ENCODE measurements at places on chromosomes 6 and 20.

DNA sequence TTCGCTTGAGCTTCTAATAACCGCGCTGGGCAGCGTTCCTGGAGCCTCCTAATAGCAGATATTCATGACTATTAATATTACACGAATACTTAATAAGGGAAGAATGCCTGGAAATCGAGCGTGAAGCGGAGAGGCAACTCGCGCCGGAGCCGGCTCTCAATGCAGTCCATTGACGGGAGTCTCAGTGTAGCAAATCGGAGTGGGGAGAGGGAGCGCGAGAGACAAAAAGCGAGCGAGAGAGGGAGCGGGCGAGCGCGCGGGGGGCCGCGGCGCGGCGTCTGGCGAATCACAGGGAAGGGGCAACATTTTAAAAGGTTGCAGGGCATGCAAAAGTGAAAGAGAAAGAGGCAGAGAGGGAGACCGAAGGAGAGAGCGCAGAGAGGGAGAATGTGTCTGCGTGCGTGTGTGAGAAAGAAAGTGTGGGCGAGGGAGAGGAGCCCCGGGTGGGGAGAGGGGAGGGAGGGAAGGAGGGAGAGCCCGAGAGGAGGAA is 2.9 kb downstream of the TFAP2A start:
- no peak for DNase-seq

DNA sequence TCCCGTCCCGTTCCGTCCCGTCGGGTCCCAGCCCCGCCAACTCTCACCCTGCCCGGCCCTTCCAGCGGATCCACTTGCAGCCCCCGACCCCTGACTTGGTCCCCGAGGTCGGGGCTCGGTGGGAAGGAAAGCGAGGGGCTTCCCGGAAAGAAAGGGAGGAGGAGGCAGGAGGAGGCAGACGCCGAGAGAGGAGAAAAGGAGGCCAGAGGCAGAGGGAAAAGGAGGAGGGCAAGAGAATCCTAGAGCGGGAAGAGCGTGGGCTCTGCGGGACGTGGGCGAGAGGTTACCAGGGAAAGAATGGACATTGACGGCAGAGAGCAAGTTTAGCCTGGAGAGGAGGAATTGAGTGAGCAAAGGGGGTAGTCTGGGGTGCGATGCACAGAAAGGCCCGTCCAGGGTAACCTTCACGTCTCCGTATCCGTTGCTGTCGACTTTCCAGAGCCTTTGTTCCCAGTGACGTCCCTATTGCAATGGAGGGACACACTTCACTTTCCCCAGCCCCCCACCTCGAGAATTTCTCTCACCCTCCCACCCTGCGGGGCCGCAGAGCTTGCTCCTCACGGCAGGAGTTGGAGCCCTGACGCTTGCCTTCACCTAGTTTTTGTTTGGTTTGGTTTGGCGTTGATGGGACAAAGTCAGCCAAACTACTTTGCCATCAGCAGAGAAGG is 477 bp upstream of the MOXD1 start:
- no peak for DNase-seq

GRCh38 chr6:161171207-161171606 is 102.7 kb downstream of the AGPAT4 start:
- no peak for DNase-seq

DNA sequence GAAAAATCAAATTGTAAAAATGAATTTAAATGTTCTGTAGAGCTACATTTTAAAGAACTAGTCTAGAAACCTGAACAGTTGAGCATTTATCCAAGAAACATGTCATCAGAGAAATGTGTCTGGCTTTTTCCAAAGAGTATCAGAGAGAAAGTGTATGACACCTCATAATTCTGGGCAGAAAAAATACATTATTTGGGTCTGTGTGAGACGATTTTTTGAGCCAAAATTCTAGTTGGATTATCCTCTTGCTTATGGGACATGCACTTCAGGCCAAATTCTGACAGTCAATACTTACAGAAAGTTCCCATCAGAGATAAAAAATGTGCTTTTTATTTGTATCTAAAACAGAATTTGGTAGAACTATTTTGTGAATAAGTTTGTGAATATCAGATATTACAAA is 1242.7 kb downstream of the EPHA7 start:
- DNase-seq, result no peak

- DNase-seq, result no peak
Observed at GRCh38 chr6:163720005-163720404, 305.5 kb downstream of the QKI start.

- no peak for DNase-seq
Observed at GRCh38 chr6:20096536-20096935, 115.7 kb downstream of the MBOAT1 start.

DNA sequence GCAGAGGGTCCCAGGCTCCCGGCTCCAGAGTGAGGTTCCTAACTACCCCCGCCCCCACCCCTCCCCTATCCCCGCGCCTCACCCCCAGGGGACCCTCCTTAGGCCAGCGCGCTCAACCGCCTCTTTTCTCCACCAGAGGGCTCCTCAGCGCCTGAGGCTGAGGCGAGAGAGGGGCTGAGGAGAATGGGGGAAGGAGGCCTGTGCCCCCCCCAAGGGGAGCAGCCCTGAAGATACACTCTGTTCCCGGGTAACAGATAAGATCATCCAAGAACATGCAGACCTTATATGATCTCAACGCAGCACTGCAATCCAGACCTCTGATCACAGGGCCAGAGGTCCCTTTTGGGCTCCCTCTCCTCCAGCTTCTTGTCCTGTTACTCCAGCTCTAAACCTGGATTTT is 43.3 kb upstream of the MRPS10 start:
- DNase-seq, result no peak

DNA sequence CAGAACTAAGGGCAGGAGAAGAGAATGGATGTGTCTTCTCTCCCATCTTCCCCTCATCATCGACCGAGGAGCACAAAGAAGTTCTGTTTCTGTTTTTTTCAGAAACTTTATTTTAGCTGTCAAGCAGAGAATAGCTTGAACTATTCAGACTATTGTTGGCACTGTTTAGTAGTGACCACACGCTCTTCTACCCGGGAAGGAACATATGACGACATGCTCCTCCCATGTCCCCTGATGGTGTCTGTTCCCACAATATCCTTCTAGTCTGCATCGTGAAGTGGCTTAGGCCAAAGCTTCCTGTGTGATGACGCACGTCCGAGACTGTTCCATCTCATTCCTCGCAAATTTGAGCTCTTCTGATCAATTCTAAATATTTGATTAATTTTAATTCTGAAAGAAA is 27.2 kb upstream of the KIF25 start:
- DNase-seq, result no peak

- no peak for DNase-seq
Observed at GRCh38 chr6:114024746-114025145, 53.8 kb upstream of the HDAC2 start.

DNA sequence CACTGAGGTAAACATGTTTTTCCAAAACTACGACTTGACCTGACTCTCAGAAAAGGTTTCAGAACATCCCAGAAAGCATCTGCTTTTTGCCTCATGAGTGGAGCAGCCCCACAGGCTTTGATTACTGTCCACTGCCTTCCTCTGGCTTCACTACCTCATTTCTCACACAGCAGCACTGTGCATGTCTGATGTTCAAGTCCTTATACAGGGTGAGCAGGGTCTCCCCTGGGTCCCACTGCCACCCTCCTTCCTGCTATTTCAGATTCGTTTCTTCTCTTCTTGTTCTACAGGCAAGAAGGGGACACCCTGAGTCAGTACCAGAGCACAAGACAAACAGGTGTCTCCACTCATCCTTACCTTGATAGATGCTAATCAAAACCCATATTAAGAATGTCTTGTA is 64.7 kb upstream of the NFATC2 start:
- no peak for DNase-seq

DNA sequence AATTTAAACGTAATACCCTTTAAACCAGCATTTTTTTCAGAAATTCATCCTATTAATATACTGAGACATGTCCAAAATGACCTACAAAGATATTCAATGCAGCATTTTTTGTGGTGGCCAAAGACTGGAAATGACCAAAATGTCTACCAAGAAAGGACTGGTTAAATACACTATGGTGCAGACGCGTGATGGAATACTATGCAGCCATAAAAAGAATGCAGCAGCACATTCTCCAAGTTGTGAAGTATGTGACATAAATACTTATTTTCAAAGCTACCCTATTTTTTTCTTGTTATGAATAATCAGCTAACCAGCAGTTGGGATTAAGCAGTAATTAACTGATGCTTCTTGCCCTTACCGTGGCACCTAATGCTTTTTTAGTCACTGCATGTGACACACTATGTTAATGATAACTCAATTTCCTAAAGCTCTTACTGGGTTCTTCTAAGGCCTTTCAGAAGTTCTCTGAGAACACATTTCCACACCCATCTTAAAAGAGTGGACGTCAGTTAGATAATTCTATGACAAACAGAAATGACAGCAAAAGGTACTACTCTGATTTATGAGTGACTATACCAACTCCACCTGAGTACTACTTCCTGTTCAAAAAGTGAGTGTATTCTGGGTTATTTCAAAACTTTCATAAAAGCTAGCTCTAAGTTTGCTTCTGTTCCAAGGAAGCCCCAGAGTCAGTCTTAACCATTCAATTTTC is 24.9 kb downstream of the TTI1 start:
- no peak for DNase-seq

DNA sequence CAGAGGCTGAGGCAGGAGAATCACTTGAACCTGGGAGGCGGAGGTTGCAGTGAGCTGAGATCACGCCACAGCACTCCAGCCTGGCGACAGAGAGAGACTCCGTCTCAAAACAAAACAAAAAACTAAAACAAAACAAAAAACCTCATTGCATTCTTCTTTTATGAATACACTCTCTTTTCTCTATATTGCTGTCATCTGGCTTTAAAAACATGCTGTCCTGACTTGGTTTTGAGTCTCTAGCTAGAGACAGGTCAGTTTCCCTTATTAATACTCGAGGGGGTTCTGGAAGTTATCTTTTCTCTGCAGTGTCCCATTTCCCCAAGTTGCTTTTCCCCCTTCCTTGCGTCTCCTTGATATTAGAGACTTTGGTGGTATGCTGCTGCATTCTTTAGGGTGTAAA is 50.9 kb downstream of the RIOK1 start:
- DNase-seq, result no peak

DNA sequence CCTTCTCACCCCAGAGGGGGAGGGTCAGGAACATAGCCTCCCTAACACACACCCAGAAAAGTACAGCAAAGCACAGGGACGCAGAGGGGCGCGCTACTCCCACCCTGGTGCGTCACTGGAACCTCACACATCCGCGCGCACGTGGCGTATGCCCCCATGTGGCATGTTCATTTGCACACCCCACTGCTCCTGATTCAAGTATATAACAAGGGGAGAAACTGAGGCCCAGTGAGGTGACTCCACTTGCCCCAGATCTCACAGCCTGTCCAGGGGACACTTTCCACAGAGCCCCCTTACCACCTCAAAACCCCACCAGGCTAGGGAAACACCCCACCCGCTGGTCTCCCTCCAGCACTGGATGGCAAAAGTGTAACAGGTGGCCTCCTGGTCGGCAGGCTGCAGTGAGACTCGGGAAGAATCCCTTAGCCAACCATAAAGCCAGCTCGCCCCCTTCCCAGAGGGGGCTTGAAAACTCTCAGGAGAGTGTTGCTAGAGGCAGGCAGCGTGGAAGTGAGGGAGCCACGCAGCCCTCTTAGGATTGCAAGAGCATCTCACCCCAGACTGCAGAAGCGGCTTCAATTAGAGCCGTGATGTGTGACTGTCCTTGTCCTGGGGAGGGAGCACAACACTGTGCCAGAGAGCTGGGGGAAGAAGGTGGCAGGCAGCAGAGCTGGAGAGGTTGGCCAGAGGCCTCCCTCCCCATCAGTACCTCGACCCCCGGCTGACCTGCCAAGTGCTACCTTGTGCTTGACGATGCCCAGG is at the start of gene GRM4:
GRM4 (minus strand) TSS at position 67 of the 762 bp plus-strand sequence. CDS start 12,591 bp downstream, outside the sequence.
- DNase-seq, result no peak

DNA sequence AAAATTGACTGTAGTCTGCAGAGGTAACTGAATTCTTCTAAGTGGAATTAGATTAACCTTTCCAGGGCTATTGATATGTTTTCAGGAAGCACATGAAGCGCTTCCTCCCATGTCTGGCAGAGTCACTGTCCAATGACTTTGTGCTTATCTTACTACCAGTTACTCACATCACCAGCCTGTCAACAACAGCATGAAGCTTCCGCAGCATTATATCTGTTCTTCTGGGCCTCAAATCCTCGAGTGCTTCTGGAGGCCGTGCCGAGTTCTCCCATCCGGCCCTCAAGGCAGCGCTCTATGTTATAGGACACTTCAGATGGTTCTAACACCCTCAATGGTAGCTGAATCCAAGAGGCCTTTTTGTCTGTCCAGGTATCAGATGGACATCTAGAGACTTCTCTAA is 33.2 kb downstream of the PSMG4 start:
- DNase-seq, result no peak

DNA sequence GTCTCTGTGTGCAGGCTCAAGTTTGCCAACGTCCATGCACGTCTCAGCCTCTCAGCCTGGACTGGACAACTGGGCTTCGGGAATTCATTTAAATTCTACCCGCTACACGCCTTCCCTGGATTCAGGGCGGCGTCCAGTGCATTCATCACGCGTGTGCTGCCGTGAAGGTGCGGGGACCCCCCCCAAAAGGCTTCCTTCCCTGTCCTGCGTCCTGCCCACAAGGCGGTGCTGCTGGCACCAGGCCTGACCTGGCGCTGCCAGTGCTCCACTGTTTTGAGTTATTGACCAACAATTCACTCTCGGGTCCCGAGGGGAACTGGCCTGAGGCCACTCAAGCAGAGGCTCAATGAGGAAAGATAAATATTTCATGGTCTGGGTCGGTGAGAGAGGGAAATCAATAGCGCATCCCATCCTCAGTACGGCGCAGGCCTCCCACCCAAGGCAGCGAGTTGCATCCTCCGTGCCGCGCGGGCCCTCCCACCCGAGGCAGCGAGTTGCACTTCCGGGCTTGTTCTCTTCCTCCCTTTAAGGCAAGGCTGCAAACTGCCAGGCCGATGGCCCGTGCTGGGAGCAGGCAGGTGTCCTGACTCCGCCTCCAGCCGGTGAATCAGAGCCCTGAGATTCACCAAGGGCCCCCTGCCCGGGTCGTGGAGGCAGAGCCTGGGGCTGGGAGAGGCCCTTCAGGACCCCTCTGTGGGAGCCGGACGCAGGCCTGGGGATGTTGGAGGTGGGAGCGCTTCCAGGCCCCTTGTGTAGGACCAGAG is 22.8 kb upstream of the BHLHE23 start:
- no peak for DNase-seq

DNA sequence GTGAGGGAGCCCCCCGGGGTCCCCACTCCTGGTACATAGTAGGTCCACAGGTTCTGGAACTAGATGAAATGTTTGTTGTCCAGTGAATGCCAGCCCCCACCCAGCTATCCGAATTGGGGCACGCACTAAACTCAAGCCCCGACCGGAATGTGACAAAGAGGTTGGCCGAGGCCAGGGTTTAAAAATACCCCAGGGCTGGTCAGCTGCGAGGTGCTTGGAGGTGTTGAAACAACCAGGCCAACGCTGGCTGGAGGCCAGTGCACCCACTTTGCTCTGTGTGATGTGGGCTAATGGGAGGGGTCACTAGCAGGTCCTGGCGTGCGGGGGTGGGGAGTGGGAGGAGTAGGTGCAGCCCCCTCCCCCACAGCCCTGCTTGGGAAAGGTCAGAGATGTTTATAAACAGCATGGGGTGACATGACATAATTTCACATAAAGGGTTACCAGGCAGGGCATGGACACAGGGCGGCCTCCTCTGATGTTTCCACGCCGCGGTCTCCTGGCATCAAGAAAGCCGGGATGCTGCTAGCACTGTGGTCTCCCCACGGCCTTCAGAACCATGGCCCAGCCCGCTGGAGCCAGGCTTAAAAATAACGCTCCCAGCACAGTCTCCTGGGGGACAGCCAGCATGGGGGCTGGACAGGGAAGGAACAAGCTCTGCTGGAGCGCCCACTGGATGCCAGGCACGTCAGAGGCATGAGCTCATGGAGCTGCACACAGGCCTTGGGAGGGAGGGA is 111.2 kb upstream of the PTPN1 start:
- DNase-seq, result no peak

Data from CD4-positive, alpha-beta T cell treated with Interleukin-15 for 1 hour (primary cell).